ENCODE measurements at places on chromosomes 6 and 20.

DNA sequence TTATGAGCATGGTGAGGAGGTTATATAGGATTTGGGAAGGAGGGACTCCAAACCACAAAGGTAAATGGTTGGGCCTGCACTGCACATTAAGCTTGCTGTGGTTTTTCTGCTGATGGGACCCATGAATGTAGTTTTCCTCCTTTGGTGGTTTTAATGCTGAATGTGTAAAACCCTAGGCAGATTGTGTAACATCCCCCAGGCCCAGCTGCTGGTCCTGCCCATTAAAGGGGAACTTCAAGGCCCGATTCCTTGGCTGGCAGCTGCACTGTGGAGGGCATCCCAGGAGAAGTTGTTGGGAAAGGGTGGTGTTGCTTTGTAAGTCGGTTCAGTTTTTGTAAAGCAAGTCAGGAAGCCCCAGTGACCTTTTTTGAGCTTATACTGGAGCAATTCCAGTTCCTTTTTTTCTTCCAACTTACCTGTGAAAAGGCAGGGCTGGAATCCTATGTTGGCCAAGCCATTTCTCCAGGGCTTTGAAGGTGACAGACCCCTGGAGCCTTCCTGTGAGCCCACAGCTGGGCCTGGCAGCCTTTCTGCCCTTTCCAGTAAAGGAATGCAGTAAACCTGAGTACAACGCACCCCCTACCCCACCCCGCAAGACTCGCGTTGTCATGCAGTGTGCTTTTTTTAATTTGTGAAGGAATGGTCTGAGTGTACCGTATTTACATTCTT, 43.1 kb upstream of the NAA20 start:
- DNase-seq: no peak

- DNase-seq: no peak
Observed at GRCh38 chr6:112503091-112503596, 156.0 kb downstream of the RFPL4B start.

DNA sequence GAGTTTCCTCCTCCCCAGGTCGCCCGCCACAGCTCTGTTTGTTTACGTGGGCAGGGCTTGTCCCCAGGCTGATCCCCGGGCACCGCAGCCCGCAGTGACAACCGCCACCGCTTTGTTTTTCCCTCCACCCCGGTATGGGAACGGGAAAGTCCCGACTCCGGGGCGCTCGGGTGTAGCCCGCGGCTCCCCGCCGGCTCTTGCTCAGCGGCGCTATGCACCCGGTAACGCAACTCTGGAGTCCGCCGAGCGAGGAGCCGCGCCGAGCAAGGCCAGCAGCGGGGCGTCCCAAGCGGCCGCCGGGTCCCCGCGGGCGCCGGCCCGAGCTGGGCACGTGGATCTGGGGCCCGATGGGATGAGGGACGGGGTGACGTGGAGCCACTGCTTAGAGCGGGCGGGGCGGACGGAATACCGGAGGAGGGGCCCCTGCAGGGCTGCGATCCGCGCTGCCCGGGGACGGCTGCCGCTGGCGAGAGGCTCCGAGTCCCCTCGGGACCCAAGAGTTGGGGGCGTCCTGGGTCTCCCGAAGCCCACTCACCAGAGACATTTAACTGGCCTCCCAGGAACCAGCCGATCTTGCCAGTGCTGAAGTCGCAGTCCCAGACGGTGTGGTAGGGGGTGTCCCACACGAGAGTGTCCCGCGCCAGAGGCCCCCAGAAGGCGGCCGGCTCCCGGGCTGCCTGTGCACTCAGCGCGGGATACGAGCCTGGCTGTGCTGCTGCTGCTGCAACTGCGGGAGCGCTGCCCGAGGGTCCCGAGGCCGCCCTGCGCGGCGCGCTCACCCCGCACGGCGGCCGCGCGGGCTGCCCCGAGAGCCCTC, 497 bp downstream of the ACSS1 start:
- DNase-seq: peak; percentile 69

DNA sequence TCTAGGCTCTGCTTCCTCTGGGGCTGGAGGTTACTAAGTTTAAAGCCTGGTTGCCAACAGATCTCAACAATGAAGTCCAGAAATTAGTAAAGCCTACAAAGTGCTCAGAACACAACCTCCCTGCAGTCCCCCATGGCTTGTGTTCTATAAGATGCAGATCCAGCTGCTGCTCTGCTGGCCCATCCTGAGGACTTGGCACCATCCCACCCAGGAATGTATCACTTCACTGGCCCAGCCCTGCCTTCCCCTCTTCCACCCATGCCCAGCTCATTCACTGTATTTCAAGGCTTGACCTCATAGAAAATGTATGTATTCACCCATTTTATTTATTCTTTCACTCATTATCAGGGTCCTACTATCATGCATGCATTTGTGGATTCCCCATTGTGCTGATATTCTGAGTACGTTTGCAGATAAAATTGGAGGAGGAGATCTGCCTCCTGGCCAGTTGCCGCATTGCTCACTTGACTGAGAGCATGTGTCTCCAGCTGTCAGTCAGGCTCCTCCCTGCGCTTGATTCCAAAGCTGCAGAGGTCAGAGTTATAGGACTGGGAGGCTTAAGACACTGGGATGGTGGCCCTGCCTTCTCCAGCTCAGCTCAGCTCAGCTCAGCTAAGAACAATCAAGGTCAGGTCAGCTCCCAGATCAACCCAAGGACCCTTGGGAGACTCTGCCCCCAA, 104.8 kb downstream of the MAFB start:
- no peak for DNase-seq

DNA sequence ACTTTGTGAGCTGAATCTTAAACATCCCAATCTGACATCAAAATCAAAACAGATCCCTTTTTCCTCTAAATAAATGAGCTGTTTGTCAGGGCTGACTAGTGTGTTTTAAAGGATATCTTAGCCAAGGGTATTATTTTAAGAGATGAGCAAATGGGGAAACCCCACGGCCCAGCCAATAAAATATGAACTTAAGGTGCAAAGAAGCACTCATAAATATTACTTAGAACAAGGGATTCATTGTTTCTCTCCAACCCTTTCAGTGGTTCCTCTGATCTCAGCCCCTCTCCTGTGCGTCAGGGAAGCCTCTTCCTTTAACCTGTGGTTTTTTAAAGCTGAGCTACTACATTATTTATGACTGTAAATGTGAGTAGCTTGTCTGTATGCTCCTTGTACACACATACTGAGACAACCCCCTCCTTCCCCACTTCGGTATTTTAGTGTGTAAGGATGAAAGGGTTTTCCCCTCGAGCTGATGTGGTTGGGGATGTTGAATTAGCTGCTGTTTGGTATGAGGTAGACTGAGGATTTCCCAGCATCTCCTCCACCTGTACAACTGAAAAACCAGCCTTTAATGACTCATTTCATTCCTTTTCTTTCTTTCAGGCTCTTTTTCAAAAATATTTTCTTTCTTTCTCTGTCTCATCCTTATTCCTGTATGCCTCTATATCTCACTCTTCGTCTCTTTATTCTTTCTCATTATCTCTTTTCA, 6.5 kb downstream of the BMP5 start:
- no peak for DNase-seq

DNA sequence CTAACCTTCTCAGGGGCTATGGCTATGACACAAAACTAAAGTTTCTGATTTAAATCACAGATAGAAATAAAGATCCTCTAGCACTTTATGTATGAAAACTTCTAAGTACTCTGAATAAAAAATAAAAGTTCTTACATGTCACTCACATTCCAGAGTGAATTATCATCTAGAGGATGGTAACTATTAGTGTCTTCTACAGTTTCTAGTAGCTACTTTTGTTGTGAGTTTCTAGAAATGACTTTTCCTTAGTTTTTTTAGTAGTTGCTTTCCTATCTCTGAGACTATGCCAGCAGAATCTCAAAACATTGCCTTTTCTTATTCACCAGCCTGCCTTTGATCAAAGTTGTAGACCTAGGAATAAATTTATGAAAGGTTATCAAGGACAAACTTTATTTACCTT, 10.1 kb downstream of the ZNF318 start:
- no peak for DNase-seq

GRCh38 chr20:4484379-4484997, 237.2 kb upstream of the PRND start:
- DNase-seq: no peak

DNA sequence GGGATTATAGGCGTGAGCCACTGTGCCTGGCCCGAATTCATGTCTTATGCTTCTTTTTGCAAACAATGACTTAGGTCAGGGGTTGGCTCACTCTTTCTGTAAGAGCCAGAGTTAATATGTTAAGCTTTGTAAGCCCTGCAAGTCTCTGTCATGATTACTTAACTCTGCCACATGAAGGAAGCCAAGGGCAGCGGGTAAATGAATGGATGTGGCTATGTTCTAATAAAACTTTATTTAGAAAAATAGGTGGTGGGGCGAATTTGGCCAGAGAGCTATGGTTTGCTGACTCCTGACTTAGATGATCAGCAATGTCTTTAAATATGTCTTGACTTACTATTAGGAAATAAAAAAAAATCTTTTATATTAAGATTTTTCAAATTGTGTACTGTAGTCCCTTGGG, 114.9 kb upstream of the ZFP64 start:
- DNase-seq: no peak

- DNase-seq: no peak
Observed at GRCh38 chr6:42355416-42355815, 96.3 kb downstream of the TRERF1 start.

GRCh38 chr6:14743474-14744211, 502.2 kb upstream of the JARID2 start:
- DNase-seq: peak; percentile 78

DNA sequence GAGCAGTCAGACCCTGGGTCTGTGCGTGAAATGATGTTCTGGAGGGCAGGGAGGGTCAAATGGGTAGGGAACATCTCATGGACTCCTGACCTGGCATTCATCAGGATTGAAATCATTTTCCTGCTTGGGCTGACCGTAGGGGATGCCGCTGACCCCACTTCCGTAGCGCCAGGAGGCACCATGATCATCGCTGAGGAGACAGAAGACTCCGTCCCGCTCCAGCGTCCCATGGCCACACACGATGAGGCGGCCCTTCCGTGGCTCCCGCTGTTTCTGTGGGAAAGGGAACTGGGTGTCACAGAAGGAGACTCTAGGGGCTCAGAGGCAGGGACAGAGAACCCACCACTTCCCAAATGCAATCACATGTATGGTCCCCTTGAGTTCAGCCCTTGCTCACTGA, 2.3 kb downstream of the NEU1 start:
- no peak for DNase-seq

- no peak for DNase-seq
Observed at GRCh38 chr6:32519118-32519909, 10.8 kb downstream of the HLA-DRB5 start.

DNA sequence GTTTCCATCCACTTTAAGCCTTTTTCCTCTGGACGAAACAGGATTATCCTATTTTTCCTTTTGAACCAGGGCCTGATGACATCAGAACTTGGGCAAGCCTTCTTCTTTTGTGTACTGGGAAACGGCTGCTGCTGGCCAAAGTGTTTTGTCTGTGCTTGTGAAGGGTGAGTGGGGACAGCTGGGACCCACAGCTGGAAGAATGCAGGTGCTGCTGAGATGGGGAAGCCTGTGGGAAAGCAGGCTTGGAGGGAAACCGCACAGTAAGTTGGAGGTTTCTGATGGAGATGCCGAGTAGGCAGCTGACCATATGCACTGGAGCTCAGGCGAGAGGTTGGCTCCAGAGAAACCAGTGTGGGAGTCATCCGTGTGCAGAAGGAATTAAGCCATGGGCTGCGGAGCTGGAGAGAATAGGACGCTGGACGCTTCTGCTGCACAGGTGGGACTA, 8.5 kb upstream of the PSMG4 start:
- no peak for DNase-seq

GRCh38 chr20:41475503-41475902, 108.9 kb upstream of the EMILIN3 start:
- DNase-seq: no peak

GRCh38 chr20:13493143-13493542, 145.6 kb downstream of the TASP1 start:
- DNase-seq: no peak

DNA sequence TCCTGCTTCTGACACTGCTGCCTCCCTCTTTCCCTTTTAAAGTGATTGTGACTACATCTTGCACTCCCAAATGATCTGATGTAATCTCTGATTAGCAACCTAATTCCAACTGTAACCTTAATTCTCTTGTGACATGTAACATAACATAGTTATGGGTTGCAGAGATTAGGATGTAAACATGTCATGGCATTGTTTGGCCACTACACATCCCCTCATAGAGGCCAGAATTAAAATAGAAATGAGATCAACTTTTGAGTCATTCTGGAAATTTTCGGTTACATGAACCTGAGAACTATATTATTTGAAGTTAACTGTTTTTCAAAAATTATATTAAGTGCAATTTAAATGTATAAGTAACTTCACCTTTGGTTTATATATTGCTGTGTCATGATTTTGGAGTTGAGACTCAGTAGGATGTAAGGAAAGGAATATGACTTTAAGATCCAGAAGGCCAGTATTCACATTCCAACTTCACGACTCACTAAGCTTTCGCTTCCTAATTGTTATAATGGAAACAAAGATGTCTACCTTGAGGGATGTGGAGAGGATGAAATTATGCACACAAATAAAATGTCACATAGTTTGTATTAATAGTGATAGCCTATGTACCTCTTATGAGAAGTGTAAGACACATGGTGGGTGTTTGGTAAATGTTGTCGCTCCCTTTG, 611.9 kb upstream of the MAP3K7 start:
- DNase-seq: no peak

DNA sequence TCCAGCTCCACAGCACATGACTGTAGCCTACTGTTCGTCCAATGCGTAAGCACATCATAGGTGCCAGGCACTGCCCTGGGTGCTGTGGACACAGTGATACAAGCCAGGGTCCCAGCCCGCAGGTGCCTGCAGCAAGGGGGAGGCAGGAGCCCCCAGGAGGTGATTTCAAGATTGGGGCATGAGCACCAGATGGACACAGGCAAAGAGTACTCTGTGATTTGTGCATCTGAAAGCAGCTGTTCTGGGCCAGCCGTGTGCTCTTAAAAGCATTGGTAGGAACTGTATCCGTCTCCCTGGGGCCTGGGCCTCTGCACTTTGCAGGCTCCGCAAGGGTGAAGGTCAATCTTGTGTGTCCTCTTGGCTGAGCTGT, 149.8 kb downstream of the SYCP2 start:
- DNase-seq: no peak

DNA sequence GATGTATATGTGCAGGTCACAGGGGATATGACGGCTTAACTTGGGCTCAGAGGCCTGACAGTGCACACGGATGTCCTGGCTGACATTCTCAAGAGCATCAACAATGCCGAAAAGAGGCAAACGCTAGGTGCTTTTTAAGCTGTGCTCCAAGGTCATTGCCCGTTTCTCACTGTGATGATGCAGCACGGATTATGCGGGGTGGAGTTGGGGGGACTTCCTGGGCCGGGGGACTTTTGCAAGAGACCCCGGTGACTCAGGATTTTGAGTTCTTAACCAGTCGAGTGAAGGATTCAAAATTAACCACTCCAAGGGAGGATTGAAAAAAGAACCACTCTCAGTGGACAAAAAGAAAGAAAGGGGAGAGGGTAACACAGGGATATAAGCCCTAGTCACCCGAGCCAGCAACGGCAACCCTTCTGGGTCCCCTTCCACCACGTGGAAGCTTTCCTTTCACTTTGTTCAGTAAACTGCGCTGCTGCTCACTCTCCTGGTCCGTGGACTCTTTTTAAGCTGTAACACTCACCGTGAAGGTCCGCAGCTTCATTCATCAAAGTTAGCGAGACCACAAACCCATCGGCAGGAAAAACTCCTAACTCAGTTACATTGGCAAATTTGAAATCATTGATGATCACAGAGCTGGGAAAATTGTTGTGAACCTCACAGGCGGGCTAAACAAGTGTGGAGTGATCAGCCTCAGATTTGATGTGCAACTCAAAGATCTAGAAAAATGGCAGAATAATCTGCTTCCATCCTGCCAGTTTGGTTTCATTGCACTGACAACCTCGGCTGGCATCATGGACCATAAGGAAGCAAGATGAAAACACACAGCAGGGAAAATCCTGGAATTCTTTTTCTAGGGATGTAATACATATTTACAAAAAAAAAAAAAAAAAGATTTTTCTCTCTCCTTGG, 199.3 kb downstream of the ARID1B start:
- no peak for DNase-seq

Measured in activated CD4-positive, alpha-beta T cell treated with anti-CD3 and anti-CD28 coated beads for 4 hours (primary cell).